AG09319 (cell line): ENCODE measurements at places on chromosomes 6 and 20.

GRCh38 chr20:61757-62156 lies 25.7 kb upstream of the DEFB125 start:
- DNase-seq: no peak

DNA sequence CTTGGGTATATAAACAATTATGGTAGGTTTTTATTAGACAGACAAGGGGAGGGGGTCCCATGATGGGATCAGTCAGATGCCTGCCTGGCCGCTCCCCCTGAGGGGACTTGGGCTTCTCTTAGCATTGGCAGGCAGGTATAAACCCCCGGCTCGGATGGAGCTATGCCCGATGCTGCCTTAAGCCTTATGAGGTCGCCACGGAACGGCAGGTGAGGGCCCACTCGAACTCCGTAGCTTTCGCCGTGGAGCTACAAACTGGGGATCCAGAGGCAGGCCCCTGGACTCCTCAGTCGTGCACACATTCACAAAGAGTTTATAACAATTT lies 148.8 kb downstream of the TRIM27 start:
- no peak for DNase-seq

- no peak for DNase-seq
These were observed 89.9 kb downstream of the RFPL4B start for GRCh38 chr6:112437058-112437457.

GRCh38 chr6:165653196-165653595 lies 9.8 kb downstream of the PDE10A start:
- DNase-seq: no peak

- no peak for DNase-seq
These were observed 190.9 kb downstream of the MAFB start for GRCh38 chr20:40497899-40498691.

DNA sequence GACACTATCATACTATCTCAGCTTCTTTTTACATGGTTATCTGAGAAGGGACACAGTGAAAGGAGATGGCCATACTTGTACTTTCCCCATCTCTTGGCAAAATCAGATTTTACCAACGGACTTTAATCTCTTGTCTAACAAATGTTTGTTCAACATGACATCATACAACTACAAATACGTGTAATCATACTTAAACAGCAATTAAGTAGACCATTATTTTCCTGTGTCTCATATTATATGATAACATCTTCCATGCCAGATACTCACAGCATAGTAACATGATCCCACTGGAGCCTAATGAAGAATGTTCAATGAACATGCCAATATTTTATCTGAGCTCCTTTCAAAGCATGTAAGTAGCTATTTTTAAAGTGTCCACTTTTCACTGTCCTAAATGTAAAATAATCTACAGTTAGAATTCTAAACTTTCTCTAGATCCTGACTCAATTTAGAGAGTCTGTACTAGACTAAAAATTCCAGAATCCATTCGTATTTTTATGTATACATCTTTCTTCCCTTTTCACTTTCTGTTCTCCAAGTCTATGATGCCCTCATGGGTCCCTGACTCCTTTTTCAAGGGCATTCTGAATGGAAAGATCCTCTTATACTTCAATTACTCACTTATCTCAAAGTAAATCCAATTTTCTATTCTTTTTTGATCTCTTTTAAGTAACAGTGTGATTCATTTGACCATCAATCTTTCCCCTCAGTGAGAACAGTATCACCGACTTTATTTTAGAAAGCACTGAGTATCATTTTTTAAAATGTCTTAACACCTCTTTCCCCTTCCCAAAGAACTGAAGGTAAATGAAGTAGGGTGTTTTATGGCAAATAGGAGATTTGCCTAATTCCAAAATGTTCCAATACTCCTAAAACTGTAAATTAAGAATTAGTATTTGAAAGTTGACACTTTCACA lies 133.5 kb downstream of the CDK19 start:
- DNase-seq: no peak

- DNase-seq: no peak
These were observed 56.5 kb downstream of the SHLD1 start for GRCh38 chr20:5806457-5807263.

DNA sequence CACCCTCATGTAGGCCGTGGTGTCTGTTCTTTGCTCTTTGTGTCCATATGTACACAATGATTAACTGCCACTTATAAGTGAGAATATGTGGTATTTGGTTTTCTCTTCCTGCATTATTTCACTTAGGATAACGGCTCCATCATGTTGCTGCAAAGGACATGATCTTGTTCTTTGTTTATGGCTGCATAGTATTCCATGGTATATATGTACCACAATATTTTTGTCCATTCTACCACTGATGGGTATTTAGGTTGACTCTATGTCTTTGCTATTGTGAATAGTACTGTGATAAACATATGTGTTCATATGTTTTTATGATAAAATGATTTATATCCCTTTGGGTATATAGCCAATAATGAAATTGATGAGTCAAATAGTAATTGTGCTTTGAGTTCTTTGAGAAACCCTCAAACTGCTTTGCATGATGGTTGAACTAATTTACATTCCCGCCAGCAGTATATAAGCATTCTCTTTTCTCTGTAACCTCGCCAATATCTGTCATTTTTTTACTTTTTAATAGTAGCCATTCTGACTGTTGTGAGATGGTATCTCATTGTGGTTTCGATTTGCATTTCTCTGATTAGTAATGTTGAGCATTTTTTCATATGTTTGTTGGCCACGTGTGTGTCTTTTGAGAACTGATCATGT lies 174.4 kb upstream of the NT5E start:
- DNase-seq: no peak

- no peak for DNase-seq
These were observed 790.9 kb downstream of the TFAP2A start for GRCh38 chr6:9623985-9624384.

- DNase-seq: no peak
These were observed 19.7 kb upstream of the NTSR1 start for GRCh38 chr20:62688855-62689460.

GRCh38 chr20:25006431-25007167 lies 14.0 kb upstream of the APMAP start:
- DNase-seq: no peak

DNA sequence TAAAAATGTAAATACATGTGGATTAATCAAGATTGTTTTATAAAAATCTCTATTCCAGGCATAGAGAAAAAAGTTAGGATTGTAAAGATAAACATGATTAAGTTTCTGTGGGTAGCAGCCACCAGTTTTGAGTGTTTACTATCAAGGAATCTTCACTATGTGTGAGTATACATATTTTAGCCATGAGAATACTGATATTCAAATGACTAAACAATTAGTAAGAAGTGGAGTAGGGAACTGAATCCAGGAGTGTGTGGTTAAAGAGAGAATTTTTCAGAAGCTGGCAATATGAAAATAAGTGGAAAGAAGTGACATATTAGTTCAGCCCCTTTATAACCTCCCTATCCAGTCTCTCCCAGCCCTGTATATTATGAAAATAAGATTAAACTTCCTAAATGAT lies 10.3 kb downstream of the ELOVL2 start:
- DNase-seq: peak; percentile 15

GRCh38 chr20:11376998-11377397 lies 540.7 kb upstream of the BTBD3 start:
- no peak for DNase-seq

GRCh38 chr6:40054602-40055001 lies 120.3 kb upstream of the MOCS1 start:
- no peak for DNase-seq

DNA sequence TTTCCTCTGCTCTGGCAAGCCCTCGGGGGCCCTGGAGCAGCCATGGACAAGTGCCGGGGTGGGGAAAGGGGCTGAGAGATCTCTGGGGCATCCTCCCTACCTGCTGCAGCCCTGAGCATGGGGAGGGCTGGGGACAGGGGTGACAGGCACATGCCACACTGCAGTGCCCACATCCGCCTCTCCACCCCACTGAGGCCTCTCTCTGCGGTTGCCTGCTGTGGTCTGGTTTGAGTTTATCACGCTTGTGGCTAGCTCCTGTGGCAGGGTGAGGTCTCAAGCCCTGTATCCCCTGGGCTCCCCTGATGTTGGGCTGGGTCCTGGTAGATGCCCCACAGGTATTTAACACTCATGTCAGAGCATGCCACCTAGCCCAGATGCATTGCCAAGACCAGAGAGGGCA lies 52.9 kb upstream of the MLN start:
- no peak for DNase-seq

DNA sequence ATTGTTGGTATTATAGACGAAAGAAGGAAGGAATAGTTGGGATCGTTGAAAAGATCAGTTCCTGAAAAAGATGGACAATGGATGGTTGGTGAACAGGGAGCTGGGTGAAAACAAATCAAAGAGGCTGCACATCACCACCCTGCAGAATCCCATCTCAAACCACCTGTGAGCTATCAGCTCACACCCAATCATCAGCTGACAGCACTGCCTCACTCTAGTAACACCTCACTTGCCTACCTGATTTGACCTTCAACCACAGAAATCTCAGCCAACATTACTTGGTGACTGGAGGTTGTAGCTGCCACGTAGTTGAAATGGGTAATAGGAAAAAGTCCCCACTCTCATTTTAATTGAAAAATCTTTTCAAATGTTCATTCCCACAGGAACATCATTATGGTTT lies 101.8 kb upstream of the DST start:
- DNase-seq: no peak

DNA sequence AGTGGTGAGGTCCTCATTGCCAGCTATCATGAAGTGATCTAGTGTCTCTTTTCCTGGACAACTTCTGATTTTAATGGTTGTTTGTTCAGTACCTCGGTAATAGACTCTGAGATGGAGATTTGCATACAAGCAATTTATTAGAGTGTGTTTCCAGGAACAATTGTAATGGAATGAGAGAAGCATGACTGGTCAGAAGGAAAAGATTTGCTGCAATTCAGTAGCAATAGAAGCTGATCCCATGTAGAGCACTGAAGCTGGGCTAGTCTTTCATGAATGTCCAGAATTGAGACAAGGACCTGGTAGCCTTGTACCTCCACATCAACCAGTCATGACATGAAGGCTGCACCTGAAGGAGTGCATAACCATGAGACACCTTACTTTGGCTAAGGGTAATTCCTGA lies 526.5 kb downstream of the NKAIN2 start:
- DNase-seq: no peak

GRCh38 chr6:167308207-167308606 lies 16.7 kb upstream of the TTLL2 start:
- no peak for DNase-seq

DNA sequence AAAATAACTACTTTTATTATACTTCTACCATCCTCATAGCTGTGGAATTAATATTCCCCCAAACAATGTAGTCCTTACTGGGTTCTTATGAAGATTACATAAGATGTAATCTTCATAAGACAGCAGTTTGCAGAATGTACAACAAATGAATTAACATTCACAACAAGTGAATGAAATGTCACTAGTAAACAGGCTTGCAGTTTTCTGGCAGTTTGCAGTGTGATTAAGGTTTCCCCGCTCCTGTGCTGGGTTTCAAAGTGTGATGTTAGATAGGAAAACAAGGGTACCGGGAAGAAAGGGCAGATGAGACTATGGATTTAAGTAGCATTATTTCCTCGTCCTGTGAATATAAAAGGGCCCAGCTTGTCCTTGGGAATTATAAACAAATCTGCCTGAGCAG lies 22.5 kb downstream of the ARFGEF3 start:
- no peak for DNase-seq

GRCh38 chr6:7776509-7776908 lies 50.6 kb downstream of the BMP6 start:
- DNase-seq: no peak

DNA sequence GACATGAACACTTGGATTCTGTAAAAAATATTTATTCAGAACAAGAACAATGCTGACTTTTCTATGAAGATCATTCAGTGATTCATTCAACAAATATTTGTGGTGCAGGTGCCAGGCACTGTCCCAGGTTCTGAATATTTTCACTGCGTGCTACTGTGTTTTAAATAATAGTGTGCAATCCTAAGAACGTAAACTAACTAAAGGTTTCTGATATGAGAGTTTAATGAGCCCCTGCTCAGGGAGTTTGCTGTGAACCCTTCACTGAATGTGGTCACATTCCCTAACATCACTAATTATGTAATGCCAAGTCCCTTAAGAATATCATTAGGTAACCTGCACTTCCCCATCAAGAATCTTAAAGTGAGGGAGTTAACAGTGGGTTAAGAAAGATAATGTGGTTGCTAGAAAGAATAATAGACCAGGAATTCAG lies 1.7 kb upstream of the TMEM170B start:
- no peak for DNase-seq

DNA sequence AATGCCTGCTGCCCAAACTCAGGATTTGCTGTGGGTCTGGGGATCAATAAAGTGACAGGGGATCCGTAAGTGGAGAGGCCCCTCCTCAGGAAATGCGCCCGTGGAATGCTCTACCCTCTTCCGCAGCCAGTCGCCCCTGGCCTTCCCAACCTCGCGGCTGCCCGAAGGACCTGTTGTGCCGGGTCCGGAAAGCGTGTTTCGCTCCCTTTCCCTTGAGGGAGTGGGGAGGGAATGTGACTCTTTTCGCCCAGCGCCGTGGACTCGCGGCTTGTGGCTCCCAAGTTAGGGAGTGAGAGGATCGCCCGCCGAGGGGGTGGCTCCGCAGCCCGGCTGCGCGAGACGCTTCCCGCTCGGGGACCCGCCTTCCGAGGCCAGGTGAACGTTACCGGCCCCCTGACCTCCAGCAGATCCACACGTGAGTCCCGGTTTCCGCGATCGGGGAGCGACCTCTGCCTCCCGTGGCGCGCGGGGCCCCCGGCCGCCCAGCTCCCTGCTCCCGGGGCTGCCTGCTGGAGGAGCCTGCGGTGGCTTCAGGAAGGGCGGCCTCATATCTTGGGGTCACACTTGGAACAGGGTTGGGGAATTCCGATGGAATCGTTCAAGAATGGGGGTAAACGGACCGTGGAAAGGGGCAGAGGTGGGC lies 666 bp downstream of the TPD52L1 start:
- DNase-seq: no peak

DNA sequence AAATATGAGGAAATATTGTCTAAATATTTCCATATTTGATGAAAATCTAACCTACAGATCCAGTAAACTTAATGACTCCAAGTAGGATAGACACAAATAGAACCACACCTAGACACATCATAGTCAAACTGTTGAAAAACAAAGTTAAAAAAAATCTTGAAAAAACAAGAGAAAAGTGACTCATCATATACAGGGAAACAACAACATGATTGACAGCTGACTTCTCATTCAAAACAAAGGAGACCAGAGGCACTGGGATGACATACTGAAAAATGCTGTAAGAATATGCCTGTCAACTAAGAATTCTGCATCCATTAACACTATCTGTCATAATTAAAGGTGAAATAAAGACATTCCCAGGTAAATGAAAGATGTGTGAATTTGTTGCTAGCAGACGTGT lies 38.8 kb downstream of the BMP2 start:
- no peak for DNase-seq
